ENCODE measurements at places on chromosomes 6 and 20.

GRCh38 chr6:33740794-33741193 lies 5.9 kb downstream of the IP6K3 start:
- DNase-seq: no peak

GRCh38 chr20:8602389-8603116 lies 466.3 kb upstream of the PLCB4 start:
- no peak for DNase-seq

- DNase-seq: no peak
Measured at GRCh38 chr6:87555506-87555905, 34.3 kb downstream of the RARS2 start.

- DNase-seq: no peak
Measured at GRCh38 chr6:16683641-16684194, 77.5 kb downstream of the ATXN1 start.

GRCh38 chr20:31894980-31895675 lies 24.7 kb downstream of the TTLL9 start:
- DNase-seq: no peak

- no peak for DNase-seq
Measured at GRCh38 chr6:127996925-127997324, 96.1 kb upstream of the THEMIS start.

DNA sequence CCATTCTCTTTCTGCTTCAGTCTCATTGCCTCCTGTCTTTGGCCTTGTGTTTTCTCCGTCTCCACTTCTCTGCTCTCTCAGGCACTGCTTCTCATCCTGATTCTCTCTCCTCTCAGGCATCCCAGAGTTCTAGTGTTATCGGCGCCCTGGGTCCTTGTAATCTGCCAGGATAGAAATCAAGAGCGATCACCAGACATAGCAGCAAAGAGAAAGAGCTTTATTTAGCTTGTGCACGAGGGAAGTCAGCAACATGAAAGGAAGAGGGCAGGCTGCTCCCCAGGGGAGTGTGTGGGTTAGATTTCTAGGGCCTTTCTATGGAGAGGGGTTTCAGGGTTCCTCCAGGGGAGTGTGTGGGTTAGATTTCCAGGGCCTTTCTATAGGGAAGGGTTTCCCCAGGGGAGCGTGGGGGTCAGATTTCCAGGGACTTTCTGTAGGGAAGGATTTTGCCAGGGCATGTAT lies 32.5 kb downstream of the SUN5 start:
- DNase-seq: peak; percentile 70

GRCh38 chr6:155317186-155317585 lies 2.9 kb upstream of the TFB1M start:
- no peak for DNase-seq

GRCh38 chr6:130032758-130033340 lies 14.5 kb downstream of the L3MBTL3 start:
- no peak for DNase-seq

DNA sequence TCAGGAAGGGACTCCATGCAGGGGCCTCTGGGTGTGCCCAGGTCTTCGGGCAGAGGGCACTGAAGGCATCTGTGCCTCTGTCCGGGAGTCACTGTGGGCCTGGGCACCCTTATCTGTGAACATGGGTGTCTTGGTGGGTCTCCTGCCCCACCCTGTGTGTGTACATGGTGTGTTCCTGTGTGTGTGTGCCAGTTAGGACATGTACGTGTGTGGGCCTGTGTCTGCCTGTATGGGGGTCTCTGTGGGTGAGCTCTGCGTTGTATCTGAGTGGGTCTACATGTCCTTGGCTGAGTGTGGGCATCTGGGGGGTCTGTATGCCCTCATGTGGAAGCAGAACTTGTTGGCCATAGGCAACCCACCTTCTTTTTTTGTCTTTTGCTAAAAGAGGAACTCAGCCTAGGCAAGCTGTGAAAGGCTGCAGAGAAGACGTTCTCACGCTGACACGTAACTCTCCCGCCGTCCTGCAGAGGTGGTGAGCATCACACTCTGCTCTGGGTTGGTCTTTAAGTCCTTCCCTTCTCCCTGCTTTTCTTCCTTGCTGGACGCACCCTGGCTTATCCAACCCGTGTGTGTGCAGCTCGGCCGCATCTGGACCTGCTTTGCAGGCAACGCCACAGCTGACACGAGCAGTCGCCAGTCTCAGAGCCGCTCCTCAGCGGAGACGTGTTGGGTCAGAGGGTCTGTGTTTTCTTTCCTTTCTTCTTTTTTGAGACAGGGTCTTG lies 532 bp upstream of the NPBWR2 start:
- DNase-seq: peak; percentile 14

GRCh38 chr6:129679758-129680157 lies 30.2 kb downstream of the ARHGAP18 start:
- no peak for DNase-seq

GRCh38 chr6:11197175-11197536 lies 35.3 kb downstream of the NEDD9 start:
- DNase-seq: no peak

DNA sequence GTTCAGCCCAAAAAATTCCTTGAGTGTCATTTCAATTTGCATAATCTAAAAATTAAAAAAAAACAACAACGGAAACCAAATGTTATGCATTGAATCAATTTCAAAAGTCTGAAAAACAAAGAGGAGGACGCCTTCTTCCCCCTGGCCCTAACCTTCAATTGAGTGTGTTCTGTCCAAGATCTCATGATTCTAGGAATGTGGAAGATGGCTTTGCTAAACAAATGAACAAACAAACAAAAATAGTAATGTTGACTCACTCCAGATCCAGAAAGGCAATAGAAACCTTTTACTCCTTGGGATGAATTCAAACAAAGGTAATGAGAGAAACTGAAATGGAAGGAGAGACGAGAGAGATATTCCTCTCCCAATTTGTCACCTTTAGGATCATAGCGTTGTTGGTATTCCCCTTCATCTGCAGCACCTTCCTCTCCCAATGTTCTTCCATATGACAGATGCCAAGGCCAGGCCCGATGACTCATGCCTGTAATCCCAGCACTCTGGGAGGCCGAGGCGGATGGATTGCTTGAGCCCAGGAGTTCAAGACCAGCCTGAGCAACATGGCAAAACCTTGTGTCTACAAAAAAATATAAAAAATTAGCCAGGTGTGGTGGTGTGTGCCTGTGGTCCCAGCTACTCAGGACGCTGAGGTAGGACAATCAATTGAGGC lies 109.2 kb upstream of the ADGRF1 start:
- no peak for DNase-seq
